Substantia nigra (tissue), 51 donors: ENCODE measurements at places on chromosomes 5 and 9.

GRCh38 chr9:20742833-20743232 lies 58.8 kb downstream of the FOCAD start:
- DNase-seq: no peak

DNA sequence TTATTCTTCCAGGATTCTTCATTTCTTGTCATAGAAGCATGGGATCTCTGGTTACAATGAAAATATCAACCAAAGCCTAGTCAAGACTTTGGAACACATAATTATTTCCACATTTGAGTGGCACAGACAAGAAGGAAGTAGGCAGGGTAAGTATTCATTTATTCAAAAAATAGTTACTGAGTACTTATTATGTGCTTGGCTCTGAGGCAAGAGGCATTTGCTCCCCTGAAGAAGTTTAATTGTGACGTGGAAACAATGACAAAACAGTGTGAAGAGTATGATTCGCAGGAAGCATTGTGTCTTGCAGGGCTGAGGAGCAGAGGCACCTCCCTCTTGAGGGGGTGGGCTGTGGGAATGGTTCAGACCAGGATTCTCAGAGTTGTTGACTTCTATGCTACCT lies 45.0 kb upstream of the TNFSF15 start:
- DNase-seq: no peak

GRCh38 chr5:54794135-54794975 lies 191.0 kb downstream of the ESM1 start:
- no peak for DNase-seq

- DNase-seq: no peak
Measured at GRCh38 chr9:32969270-32969669, 32.2 kb downstream of the APTX start.

DNA sequence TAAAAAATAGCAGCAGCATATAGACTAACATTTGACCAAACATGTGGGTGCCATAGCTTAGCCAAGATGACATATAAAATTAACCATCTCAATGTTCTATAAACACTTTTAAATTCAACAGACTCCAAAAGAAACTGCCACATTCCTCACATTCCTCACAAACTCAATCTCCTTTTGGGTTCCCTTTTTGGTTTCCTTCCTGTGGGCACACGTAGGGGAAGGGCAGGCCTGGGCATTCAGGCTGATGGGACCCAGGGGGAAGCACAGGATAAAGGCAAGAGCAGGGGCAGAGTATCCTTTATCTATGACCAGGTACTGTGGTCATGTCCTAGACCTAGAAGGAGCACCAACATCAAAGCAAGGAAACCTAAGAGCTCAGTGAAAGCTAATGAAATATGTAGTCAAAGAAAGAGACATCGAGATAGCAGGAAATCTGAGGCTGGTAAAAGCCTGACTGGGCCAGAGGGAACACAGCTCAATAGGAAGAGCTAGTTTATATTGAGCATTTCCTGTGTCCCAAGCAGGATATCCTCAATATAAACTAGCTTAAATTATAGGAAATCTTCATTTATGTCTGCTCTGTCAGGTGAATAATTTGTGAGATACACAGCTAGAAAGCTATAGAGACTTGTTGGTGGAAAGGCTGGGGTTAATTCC lies 13.6 kb upstream of the ERAP1 start:
- DNase-seq: no peak

GRCh38 chr5:170709640-170710039 lies 73.9 kb upstream of the GABRP start:
- DNase-seq: no peak

- no peak for DNase-seq
Measured at GRCh38 chr5:3216386-3216785, 379.2 kb upstream of the IRX1 start.

GRCh38 chr5:171888051-171888481 lies 102.4 kb downstream of the SMIM23 start:
- no peak for DNase-seq

DNA sequence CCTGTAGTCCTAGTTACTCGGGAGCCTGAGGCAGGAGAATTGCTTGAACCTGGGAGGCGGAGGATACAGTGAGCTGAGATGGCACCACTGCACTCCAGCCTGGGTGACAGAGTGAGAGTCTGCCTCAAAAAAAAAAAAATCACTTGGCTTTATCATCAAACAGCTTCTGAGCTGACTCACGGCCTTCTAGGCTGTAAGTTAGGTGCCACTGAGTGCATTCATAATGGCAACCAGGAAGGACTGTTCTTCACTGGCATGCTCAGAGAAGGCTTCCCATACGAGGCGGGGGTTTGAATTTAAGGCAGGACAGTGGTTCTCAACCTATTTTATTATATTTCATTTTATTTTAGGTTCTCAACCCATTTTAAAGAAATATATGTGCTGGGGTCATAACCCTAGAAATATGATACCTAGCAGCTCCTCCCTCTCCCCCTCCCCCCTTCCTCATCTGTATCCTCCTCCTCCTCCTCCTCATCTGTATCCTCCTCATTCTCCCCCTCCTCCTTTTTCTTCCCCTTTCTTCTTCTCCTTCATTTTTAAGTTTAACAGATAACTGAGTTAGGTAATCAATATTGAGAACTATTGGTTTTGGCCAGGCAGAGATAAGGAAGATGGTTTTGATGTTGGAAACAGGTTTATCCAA lies 19.0 kb upstream of the LHFPL2 start:
- DNase-seq: no peak

GRCh38 chr5:107425541-107426031 lies 245.2 kb downstream of the EFNA5 start:
- no peak for DNase-seq

GRCh38 chr5:159210210-159210661 lies 883 bp upstream of the RNF145 start:
- no peak for DNase-seq

- no peak for DNase-seq
Measured at GRCh38 chr9:78806492-78807160, 509.7 kb downstream of the PSAT1 start.

- DNase-seq: no peak
Measured at GRCh38 chr5:150604010-150604409, 36.5 kb upstream of the SYNPO start.
